ENCODE measurements at places on chromosomes 13 and 19. TPM values are rescaled to one million over a fixed set of nuclear protein-coding genes. Genes with fewer than 3 reads are reported as not detected.

DNA sequence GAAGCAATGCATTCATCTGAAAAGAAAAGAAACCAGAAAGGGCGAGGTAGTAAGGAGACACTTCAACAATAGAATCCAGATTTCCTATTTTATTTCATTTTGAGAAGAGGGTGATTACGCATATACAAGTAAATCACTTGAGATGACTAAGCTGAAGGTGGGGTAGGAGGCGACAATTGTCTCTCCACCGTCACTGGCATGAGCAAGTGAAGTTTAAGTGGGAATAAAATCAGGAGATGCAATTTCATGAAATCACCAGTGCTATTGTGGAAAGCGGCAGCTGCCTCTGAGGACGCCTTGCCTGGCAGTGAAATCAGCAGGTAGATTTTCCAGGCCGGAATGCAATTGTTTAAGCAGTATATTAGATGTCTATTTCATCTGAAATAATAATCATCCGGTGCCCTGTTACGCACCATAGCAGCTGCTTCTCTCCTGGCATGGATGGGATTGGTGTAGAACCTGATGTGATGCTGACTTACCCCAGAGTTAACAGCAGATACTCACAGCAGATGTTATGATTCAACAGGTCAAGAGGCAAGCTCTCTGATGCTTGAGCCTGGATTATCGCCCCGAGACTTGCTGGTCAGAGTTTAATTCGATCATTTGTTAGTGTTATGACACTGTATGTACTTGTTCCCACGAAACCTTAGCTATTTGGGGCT is 64.3 kb downstream of the RASL11A start:
- peaks cover 6% of the 10 kb centered on the region for H3K4me1 ChIP-seq
- no peaks in the 10 kb centered on the region for H3K36me3 ChIP-seq
- no peak overlapping the region for H3K27ac ChIP-seq
- peaks cover 2% of the 10 kb centered on the region for H3K27me3 ChIP-seq
- no peak for DNase-seq
- H3K4me3 ChIP-seq: no peak overlapping the region

- no peak overlapping the region for H3K27ac ChIP-seq
- no peaks in the 10 kb centered on the region for H3K27me3 ChIP-seq
- peaks cover 7% of the 10 kb centered on the region for H3K36me3 ChIP-seq
- H3K4me3 ChIP-seq: peak overlapping the region; percentile 61
- H3K4me1 ChIP-seq: peaks cover 15% of the 10 kb centered on the region
- no peak for DNase-seq
Measured at GRCh38 chr19:48991873-48992580, 1.1 kb downstream of the GYS1 start.

Gene LILRB4
- 0.61 TPM for total RNA-seq

Gene TEX101
- total RNA-seq: not detected

DNA sequence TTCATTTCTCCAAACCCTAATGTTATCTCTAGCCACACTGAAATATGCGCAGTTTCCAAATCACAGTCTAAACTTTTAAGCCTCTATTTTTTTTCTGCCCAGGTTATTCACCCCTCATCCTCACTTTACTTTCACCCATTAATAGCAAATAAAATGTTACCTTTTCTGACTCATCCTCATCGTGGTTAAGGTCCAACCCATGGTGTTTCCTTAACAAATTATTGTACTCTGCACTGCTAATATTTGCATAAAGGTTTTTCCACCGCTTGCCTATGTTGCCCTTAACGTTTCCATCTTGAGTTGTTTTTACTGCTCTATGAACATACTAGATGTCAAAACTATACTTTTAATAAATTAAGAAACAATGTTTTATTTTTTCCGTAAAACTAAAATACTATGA is 780.9 kb upstream of the KLHL1 start:
- H3K27ac ChIP-seq: no peak overlapping the region
- H3K4me3 ChIP-seq: no peak overlapping the region
- no peak for DNase-seq
- H3K27me3 ChIP-seq: no peaks in the 10 kb centered on the region
- H3K36me3 ChIP-seq: no peaks in the 10 kb centered on the region

DNA sequence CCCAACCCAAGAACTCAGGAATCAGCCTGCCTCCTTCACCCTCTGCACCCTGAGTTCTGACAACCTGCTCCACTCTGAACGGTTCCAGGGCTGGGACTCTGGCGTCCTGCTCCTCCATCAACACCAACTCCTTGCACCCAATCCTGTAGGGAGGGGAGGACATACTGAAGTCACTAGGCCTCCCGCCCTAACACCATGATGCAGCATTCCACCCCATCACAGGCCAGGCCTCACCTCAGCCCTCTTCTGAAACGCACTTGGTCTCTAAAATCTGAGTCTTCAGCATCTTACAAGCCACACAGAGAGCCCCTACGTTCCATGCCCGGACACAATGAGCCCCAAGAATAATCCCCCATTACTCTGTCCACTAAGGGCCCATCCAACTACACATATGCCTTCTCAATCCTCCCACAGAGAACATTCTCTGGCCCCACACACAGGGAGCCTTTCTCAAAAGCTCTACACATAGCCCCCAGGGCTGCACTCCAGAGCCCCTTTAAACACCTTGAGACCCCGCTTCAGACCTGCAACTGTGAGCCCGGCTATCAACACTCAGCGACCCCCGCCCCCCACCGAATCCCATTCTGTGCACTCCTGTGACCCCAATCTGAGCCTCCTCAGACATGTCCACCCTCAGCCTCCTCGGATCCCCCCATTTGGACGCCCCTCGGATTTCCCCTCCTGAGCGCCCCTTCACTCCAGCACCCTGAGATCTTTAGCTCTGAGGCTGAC is 567 bp downstream of the ALKBH6 start:
- no peak for DNase-seq
- peak overlapping the region; percentile 67 for H3K4me3 ChIP-seq
- H3K36me3 ChIP-seq: no peaks in the 10 kb centered on the region
- H3K27me3 ChIP-seq: no peaks in the 10 kb centered on the region
- peak overlapping the region; percentile 70 for H3K27ac ChIP-seq

GRCh38 chr13:85616275-85616674 is 182.9 kb downstream of the SLITRK6 start:
- no peaks in the 10 kb centered on the region for H3K27me3 ChIP-seq
- no peaks in the 10 kb centered on the region for H3K4me1 ChIP-seq
- no peak overlapping the region for H3K4me3 ChIP-seq
- H3K27ac ChIP-seq: no peak overlapping the region
- no peak for DNase-seq
- no peaks in the 10 kb centered on the region for H3K36me3 ChIP-seq

Gene SPRED3
- total RNA-seq: 1.2 TPM

Data from B cell (primary cell).